ENCODE measurements at places on chromosomes 6 and 20.

GRCh38 chr6:3540253-3540820 lies 83.5 kb upstream of the SLC22A23 start:
- no peak for DNase-seq

- no peak for DNase-seq
These were observed 163.3 kb downstream of the ARHGAP18 start for GRCh38 chr6:129546702-129547101.

DNA sequence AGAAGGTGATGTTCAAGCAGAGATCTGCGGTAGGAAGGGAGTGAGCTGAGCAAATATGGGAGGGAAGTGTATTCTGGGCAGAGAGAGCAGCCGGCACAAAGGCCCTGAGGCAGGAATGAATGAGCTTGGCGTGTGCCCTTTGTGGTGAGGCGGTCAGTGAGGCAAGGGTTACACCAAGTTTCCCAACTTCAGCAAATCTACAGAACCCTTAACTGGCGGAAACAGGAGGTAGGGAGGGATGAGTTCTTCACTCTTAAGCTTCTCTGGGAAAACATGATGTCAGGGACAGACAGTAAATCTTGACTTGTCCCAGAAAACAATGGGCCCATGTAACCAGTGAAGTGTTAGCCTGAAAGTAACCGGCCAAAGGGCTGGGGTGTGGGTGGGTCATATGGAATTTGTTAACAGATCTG lies 97.1 kb upstream of the PTPN1 start:
- DNase-seq: no peak

- DNase-seq: no peak
These were observed 143.7 kb upstream of the ATXN1 start for GRCh38 chr6:16904957-16905356.

DNA sequence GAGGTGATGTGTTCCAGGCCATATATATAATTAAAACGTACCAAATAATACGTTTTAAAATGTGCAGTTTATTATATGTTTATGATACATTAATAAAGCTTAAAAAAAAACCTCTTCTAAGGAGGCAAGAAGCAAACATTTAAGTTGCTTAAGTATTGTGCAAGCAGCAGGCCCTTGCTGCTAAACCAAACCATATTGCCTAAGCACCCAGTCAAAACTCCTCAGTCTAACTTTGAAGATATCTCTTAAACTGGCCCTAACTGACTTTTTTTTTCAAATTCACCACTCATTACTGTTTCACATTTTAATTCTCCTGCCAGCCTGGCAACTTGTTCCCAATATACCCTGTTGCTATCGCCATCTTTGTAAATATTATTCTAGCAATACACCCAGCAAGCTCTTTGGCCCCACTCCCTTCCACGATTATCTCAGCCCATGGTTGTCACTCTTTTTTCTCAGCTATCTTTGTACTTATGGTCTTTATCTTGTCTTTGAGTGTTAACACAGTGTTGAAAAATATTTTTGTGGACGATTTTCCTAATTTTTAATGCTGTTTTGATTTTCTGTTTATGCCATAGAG lies 60.9 kb downstream of the C6orf58 start:
- DNase-seq: no peak

GRCh38 chr6:98547634-98548033 lies 286.7 kb upstream of the POU3F2 start:
- no peak for DNase-seq

GRCh38 chr20:53658973-53659372 lies 65.3 kb upstream of the ZNF217 start:
- DNase-seq: no peak

GRCh38 chr6:137731960-137732616 lies 135.0 kb upstream of the TNFAIP3 start:
- no peak for DNase-seq

DNA sequence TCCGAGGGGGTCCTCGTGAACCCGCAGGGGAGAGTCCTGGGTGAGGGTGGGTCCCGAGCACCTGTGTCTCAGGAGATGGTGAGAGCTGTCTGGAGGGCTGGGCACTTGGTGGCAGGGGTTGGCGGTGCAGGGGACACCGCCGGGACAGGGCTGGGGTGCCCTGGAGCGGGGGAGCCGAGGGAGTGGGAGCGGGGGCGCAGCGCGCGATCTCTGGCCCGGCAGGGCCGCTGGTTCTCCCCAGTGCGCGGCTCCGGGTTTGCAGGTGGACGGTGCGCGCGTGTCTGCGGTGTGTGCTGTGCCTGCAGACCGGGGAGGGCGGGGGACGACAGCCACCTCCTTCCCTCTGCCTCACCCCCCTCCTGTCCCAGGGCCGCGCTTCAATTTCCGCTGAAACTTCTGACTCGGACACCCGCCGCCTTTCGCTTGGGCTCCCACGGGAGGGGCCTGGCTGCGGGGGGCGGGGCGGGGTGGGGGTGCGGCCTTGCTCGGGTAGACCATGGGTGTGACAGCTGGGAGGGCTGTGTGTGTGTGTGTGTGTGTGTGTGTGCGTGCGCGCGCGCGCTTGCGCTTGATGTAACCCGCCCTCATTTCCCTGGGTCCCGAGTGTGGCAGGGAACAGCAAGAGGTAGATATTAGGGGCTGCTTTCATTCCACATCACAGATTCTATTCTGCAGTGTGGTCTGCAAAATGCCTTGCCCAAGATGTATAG lies 1.2 kb downstream of the TRIB3 start:
- DNase-seq: no peak

GRCh38 chr6:68252632-68253031 lies 382.4 kb upstream of the ADGRB3 start:
- no peak for DNase-seq

DNA sequence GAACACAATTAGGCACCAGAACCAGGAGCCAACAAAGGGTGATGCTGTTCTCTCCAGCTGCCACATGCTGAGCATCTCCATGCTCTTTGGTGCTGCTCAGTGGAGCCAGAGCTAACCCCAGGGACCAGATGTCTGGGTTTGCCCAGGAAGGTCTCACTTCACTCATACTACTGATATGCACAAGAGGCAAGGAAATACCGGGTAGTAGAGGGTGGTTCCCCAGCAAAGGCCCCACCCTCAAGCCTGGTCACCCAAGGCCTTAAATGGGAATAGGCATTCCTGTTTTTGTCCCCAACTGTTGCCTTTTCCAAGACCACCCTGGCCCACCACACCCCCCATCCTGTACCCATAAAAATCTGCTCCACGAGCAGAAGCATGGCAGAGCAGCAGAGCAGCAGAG lies 204.5 kb upstream of the TAB2 start:
- no peak for DNase-seq

Measured in NCI-H1092 (cell line).